ENCODE measurements at places on chromosomes 16 and 17.

DNA sequence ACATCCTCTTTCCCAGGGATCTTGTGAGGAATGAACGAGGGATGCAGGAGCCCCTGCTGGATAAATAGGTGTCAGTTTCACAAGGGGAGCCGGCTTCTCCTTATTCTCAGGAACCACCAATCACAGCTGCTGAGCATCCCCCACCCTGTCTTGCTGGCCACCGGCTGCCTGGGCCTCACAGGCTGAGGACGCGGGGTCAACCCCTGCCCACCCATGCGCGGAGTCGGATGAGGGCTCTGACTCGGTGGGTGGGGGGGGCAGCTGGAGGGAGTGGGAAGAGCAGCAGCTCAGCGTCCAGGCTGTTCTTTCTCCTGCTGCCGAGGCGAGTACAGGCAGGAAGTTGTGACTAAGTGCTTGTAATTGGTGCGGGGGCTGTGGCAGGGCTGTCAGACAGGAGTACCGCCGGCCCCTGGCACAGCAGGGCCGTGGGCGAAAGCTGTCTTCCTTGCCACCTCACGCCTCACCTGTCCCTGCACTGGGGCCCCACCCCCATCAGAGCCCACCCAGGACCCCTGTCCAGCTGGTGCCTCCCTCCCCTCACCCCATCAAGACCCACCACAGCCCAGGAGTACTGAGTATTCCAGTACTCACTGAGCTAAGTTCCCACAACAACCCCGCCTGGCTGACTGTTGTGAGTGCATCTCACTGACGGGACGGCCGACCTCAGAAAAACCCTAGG lies 11.0 kb upstream of the DPEP1 start:
- DNase-seq = peak; percentile 46

GRCh38 chr16:2328428-2328827 lies 12.1 kb downstream of the ABCA3 start:
- DNase-seq = no peak

GRCh38 chr17:69511250-69511649 lies 96.8 kb downstream of the MAP2K6 start:
- no peak for DNase-seq

GRCh38 chr16:51222016-51222415 lies 70.9 kb upstream of the SALL1 start:
- DNase-seq = no peak

GRCh38 chr17:57868007-57868909 lies 18.4 kb upstream of the MRPS23 start:
- DNase-seq = no peak

GRCh38 chr16:51896013-51896412 lies 650.9 kb downstream of the TOX3 start:
- DNase-seq = no peak
